ENCODE measurements at places on chromosomes 7 and 10.
A peak's percentile ranks its signal among the peaks of the same experiment; 100 is the strongest.

DNA sequence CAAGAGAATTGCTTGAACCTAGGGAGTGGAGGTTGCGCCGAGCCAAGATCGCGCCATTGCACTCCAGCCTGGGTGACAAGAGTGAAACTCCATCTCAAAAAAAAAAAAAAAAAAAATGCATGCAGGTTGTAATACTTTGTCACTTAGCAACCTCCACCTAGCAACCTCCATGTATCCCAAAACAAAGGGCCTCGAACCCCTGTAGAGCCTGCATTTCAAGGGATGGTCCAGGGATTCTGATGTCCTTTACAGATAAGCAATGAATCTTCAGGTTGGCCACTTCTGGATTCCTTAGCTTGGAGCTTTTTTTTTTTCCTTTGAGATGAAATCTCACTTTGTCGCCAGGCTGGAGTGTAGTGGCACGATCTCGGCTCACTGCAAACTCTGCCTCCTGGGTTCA lies 1211.0 kb downstream of the TYW1 start:
- no peak for DNase-seq

DNA sequence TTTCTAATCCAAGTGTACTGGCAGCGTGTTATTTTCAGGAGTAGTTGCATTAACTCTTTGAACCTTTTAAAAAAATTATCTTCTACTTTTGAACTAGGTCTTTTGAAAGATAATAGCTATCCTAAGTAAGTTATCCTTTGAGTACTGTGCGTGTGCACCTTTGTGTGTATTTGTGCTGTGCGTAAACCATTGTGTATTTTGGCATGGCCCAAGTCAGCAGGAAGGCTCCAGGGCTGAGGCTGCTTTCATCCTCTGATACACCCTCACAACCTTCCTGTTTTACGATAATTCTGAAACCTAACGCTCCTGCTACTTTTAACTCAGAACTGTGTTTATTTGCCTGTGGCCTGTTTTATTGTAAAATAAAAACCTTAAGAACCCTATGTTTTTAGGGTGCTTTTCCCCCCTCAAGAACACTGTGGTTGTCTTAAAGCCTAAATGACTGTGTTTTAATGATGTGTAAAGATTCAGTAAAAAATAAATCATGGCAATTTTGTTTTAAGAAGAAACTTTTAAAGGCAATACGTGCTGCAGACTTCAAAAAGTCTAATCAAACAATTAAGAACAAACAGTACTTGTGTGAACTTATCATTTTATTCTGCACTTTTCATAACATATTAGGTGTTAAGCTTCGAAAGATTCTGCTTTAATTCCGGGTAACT lies 57.5 kb downstream of the HDAC9 start:
- DNase-seq, result peak; percentile 90

DNA sequence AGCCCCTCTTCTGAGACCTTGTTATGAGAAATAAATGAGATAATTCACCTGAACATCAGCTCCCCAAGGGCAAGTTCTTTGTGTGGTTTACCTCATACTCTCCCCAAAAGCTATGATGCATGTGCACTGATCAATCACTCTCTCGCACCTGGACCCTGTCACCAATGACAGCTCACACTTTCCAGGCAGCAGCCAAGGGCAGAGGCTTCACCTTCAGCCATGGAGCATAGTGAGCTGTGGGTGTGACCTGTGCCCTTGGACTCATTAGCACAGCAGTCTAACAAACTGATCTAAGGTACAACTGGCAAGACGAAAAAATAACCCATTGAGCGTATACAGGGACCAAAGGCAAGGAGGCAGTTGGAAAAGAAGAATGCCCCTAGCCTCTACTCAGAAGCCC lies 17.0 kb downstream of the PDE1C start:
- DNase-seq, result no peak

DNA sequence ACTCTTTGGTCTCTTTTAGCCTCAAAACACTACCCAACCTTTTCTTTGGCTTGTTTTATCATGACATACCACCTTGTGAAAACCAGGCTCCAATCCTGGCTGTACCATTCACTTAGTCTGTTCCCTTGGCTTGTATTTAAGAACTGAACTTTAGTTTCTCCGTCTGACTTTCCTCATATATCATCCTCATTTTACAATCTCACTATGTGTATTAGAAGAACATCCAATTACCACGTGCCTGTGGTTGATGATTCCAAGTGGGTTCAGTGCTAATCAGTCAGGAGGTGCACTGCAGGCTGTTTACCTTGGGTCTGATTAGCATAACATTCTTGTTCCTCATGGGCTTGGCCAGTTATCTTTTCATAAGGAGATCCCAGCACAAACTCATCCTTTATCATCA lies 144.8 kb upstream of the KLF14 start:
- no peak for DNase-seq

Data from LNCaP clone FGC (cell line).